ENCODE measurements at places on chromosomes 4 and X. TPM values are rescaled to one million over a fixed set of nuclear protein-coding genes. Genes with fewer than 3 reads are reported as not detected.

The NWD2 gene
- total RNA-seq, result not detected

The CITED1 gene
- total RNA-seq, result not detected

- no peak overlapping the region for H3K4me3 ChIP-seq
- H3K36me3 ChIP-seq, result no peaks in the 10 kb centered on the region
- no peak overlapping the region for H3K27ac ChIP-seq
- H3K4me1 ChIP-seq, result no peaks in the 10 kb centered on the region
- no peaks in the 10 kb centered on the region for H3K27me3 ChIP-seq
These were observed 321.5 kb downstream of the NLGN4X start for GRCh38 chrX:5907207-5907606.

GRCh38 chrX:68287419-68287818, 145.9 kb downstream of the OPHN1 start:
- no peaks in the 10 kb centered on the region for H3K27me3 ChIP-seq
- no peaks in the 10 kb centered on the region for H3K4me1 ChIP-seq
- H3K4me3 ChIP-seq, result no peak overlapping the region
- H3K27ac ChIP-seq, result no peak overlapping the region

DNA sequence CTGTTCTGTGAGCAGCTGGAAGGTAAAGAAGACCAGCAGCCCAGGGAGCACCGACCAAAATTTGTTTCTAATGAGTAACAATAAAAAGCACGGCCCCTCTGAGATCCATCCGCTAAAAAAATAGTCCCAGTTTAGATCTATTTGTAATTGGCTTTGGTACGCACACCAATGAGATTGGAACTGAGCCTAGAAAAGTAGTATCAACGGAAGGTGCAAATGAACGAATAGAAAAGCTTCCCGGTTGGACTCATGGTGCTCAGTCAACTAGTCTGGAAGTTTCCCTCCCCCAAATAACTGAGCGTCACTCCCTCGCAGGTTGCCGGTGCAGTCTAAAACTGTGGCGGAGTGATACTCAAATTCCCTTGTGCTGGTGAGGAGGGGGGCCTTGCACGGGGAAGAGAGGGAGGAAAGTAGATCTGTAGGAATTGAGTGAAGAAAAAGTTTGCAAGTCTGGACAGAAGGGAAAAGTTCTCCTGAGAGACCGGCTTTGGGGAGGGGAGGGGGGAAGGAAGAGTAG, at the start of gene COL4A5:
Gene COL4A5 (plus strand): TSS at position 413 of the 517 bp plus-strand sequence. CDS start 288 bp downstream, outside the sequence.
- H3K27ac ChIP-seq, result no peak within 1 kb of the TSS
- H3K4me1 ChIP-seq, result peaks cover 7% of the 10 kb centered on the region
- peaks cover 15% of the 10 kb centered on the region for H3K27me3 ChIP-seq
- H3K36me3 ChIP-seq, result no peaks in the 10 kb centered on the region

GRCh38 chrX:5458300-5458842, 770.3 kb downstream of the NLGN4X start:
- no peaks in the 10 kb centered on the region for H3K4me1 ChIP-seq
- no peaks in the 10 kb centered on the region for H3K36me3 ChIP-seq
- H3K27ac ChIP-seq, result no peak overlapping the region
- no peak for DNase-seq

GRCh38 chrX:13469963-13470684, 99.3 kb upstream of the EGFL6 start:
- no peak overlapping the region for H3K27ac ChIP-seq
- peaks cover 7% of the 10 kb centered on the region for H3K4me1 ChIP-seq
- H3K27me3 ChIP-seq, result no peaks in the 10 kb centered on the region
- H3K4me3 ChIP-seq, result no peak overlapping the region
- no peaks in the 10 kb centered on the region for H3K36me3 ChIP-seq
